ENCODE measurements at places on chromosomes 5 and 9.

DNA sequence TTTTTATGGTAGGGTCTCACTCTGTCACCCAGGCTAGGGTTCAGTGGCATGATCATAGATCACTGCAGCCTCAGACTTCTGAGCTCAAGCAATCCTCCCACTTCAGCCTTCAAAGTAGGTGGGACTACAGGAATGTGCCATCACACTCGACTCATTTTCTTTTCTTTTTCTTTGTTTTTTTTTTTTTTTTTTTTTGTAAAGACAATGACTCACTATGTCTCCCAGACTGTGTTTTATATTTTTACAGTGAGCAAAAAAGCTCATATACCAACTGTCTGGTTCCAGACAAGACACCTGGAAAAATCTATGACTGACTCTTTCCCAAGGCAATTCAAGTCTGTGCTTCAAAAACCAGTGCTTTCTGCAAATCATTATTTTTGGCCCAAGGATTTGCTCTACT lies 10.8 kb upstream of the FOXD1 start:
- DNase-seq = no peak

GRCh38 chr5:163727028-163727427 lies 221.6 kb downstream of the MAT2B start:
- DNase-seq = no peak

DNA sequence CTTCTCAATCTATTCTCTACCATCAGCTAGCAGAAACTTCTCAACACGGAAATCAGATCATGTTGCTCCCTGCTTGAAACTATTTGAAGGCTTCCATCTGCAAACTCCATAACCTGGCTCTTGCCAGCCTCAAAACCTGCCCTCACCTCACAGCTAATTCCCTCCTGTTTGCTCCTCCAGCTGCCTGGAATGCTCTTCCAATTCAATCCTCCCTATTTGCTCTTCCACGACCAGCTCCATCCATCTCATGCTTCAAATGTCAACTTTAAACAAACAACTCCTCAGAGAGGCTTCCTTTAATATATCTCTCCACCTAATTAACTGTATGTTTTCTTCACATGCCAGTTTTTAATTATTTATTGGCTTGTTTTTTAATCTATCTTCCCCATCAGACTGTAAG lies 1.5 kb downstream of the PLAA start:
- DNase-seq = no peak

DNA sequence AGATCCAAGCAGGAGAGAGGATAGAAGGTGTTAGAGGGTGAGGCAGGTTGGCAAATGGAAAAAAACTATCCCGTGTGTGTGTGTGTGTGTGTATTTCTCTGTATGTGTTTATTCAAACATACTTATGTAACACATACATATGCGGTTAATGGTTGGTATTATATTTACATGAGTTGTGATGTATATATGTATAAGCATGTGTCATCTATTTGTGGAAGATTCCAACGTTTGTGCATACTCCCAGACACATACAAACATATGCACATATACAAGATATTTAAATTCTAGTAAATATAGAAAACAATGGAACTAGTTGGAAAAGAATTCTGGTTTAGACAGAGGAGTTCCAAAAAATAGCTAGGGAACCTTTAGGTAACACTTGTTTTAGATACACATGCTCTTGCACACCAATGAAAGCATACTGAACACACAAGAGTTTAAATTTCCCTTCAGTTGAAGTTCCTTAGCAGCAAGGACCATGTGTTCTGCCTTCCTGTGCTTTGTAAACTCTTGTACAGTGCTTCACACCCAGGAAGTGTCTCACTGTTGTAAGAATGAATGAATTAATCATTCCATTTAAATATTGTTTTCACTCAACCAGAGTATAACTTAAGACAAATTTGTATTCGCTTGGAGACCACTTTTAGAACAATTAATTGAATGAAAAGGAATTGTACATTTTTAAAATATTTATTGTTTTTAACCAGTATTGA lies 257.8 kb downstream of the FER start:
- DNase-seq = no peak

GRCh38 chr9:134861595-134862334 lies 18.8 kb upstream of the FCN2 start:
- DNase-seq = no peak

- no peak for DNase-seq
These were observed 333.7 kb downstream of the CWC27 start for GRCh38 chr5:65102371-65102975.

DNA sequence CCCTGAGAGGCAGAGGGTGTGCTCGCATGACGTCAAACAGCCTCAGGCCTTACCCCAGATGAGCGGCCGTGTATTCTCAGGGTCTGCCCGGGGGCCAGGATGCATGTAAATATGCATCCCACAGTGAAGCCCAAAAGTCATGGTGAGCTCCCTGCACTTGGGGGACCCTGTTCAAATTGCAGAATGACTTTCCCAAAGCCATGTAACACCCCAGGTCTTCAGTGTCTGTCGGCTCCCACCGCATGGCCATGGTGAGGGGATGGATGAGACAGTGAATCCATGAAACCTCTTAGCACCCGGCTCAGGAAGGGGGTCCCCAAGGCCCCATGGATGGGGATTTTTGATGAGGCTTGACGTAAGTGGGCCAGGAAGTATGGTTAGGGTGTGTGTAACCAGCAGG lies 9.3 kb upstream of the COL5A1 start:
- DNase-seq = no peak

DNA sequence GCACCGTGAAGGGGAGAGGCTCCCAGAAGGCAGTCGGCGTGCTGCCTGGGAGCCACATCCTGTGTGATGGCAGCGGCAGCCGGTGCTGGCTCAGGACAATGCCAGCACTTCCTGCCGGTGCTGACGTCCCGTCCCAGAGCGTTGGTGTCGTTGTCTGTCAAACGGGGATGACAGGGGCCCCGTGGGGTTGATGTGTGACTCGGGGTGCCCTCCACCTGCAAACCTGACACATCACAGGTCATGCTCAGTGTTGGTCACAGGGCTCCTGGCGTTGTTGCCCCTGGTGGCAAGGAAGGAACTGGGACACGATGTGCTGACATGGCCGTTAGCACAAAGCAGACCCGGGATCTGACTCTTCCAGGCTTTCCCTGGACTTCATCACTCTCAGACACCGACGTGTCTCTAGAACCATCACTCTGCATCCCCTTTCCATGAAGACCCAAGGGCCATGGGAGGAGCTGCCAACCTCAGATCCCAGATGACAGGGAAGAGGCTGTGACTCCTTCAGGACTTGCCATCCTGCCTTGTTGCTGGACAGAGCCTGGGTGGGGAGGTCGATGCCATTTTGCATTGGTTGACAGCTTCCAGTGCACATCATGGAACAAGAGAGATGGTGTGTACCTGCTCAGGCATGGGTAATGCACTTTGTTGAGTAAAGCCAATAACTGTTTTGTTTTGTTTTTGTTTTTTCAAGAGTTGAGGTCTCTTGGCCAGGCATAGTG lies 21.5 kb downstream of the PLPP7 start:
- DNase-seq = peak; percentile 44

DNA sequence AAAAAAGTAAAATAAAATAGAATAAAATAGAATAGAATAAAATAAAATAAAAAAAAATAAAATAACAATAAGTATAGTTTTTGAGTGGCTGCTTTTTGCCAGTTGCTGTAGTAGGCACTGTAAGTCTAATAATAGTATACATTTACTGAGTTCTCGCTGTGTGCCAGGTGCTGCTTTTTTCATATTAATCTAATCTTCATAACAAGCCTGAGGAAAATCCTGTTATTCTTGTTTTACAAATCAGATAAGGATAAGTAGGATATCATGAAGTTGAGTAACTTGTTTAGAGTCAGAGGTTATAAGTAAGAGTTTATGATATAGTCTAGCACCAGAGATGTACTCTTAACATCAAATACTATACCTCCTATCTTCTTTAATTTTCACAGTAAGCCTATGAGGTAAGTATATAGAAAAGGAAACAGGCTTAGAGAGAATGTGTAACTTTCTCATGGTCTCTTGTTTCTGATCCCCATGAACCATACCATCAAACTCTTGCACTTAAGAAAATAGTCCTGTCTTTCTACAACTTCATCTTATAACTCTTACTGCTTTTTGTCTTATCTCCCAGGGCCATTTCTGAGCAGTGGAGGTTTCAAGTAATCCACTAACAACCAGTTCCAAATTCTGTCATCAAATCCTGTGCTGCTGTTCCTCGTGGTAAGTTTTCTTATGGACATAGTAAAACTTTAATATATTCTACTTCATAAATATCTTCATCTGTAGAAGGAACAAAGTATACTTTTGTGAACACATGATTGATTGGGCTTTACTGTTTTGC lies 18.7 kb downstream of the RMI1 start:
- no peak for DNase-seq

DNA sequence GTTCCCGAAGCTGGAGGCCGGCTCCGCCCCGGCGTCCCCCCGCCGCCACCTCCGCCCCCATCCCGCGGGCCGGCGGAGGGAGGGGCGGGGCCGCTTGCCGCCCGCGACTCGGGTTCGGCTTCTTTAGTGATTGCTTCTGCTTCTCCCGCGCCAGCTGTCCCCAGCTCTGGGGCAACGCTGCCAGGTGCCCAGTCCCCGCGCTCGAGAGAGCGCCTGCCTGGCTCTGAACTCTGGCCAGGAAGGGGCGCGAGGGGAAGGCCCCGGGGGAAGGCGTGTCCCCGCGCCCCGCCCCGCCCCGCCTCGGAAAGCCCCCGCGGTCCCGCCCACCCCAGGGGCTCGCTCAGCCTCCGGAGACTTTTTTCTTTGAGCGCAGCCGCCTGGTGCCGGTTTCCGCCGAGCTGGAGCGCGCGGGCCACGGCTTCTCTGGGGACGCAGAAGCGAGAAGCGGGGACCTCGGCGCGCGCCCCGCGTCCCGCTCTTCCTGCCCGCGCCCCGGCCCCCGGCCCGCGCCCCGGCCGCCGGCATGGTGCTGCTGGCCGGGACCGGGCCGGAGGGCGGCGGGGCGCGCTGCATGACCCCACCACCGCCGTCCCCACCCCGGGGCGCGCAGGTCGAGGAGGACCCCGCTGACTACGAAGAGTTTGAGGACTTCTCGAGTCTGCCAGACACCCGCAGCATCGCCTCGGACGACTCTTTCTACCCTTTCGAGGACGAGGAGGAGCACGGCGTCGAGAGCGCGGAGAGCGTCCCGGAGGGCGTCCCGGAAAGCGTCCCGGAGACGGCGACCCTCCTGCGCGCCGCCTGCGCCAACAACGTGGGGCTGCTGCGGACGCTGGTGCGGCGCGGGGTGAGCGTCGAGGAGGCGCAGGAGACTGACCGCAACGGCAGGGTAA lies at the start of gene ANKRD33B:
Gene ANKRD33B (plus strand): TSS at position 126 of the 893 bp plus-strand sequence. CDS start 398 bp downstream, at position 524.
- peak; percentile 82 for DNase-seq

DNA sequence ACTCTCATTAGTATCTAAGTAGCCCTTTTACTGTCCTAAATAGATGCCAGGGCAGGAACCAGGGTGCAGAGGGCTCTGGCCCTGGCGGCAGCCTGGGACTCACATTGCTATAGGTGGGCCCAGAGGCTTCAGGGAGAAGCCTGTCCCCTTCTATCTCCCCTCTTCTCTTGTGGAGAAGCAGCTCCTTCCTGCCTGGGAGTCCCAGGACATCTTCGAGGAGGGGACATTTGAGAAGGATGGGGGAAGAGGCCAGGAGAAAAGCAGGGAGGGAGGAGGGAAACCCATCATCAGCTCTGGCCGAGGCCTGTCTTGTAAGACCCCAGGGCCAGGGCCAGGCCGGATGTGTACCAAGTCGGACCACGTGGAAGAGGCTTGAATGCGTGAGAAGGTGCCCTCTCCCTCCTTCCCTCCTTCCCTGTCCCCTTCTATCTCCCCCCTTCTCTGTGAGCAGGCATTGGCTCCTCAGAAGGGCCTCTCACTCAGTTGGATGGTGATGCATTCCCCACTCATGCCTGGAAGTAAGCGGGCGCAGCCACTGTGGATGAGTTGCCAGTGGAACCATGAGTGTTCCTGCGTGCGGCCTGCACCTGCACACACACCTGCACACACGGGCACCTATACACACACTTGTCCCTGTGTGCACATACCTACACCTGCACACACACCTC lies 20.7 kb upstream of the LPCAT1 start:
- DNase-seq = no peak

DNA sequence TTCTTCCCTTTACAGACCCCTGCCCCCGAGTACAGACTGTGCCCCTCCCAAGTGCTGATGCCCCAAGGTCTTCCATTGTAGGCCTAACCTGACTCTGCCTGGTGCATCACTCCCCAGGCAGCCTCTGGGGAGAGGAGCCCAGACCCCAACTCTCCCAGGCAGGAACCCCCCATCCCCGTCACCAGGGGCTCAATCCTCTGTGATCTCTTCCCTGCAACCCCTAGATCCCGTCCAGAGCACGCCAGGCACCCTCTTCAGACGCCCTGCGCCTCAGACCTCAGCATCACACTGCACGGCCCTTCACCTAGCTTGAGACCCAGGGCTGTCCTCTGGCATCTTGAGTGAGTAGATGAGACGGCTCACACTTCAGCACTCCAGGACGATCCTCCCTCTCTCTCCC lies 6.4 kb upstream of the EGR1 start:
- DNase-seq = no peak

DNA sequence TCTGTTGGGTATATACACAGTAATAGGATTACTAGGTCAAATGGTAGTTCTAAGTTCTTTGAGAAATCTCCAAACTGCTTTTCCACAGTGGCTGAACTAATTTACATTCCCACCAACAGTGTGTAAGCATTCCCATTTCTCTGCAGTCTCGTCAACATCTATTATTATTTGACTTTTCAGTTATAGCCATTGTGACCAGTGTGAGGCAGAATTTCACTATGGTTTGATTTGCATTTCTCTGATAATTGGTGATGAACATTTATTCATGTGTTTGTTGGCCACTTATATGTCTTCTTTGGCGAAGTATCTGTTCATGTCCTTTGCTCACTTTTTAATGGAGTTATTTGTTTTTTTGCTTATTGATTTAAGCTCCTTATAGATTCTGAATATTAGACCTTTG lies 596.2 kb upstream of the DAB2 start:
- DNase-seq = no peak

DNA sequence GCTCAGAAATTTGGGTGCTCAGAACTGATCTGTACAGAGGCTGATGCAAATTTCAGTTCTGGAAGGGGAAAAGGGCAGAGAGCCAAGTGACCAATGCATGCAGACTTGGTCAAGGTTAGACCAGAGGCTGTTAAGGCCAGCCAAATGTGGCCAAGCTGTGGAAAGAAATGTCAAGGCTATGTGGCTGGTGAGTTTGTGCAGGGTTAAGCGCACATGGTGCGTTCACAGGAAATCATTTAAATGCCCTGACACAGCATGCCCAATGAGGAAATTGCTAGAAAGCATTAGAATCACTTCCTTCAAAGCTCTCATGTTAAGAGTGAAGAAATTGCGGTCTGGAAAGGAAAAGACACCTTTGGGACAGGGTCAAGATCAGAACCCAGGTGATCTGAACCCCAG lies 58.0 kb downstream of the PTPN3 start:
- no peak for DNase-seq

GRCh38 chr5:128276537-128277216 lies 193.1 kb downstream of the SLC12A2 start:
- no peak for DNase-seq

GRCh38 chr9:108845507-108845906 lies 10.3 kb downstream of the ACTL7B start:
- DNase-seq = no peak

DNA sequence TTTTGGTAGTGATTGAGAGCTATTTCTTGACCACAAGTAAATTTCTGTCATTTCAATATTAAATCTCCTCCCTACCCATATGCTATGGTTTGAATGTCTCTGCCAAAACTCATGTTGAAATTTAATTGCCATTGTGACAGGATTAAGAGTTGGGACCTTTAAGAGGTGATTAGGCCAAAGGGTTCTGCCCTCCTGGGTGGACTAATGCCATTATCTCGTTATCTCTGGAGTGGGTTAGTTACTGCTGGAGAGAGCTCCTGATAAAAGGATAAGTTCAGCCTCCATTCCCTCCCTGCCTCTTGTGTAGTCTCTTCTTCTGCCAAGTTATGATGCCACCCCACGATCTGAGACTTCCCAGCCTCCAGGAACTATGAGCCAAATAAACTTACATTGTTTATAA lies 3.6 kb upstream of the DRD1 start:
- no peak for DNase-seq

Measured in activated T-helper 1 cell treated with anti-CD3 and anti-CD28 coated beads, Interleukin-12 subunit alpha, Interleukin-12 subunit beta, Interleukin-2, Interleukin-4 antibody, amounts not matched to agents 30 ng/mL and 10 ng/mL and 1 ng/mL, durations not matched to agents 14 hours and 24 hours and 36 hours (primary cell).